Activated gamma-delta T cell treated with anti-CD3 and anti-CD28 coated beads, Interleukin-2, amount 50 U/mL, for 16 hours (primary cell): ENCODE measurements at places on chromosomes 3 and 15.

DNA sequence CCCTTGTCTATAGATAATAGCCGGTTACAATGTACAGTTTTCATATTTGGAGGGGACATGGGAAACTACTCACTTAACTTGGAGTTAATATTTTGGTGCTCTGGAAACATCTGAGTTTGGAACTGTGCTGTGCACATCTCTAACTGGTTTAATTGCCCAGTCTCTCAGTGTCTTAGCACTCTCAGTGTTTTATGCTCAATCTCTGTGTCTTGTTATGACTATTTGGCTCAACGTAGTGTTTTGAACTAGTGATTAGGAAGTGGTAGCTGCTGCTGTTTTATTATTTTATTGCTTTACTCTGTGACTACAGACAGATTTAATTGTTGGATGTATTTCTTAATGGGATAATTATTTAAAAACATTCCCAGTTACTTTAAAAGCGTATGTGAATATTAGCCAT, 17.0 kb downstream of the FNDC3B start:
- DNase-seq: no peak

GRCh38 chr15:49494842-49495241, 71.8 kb downstream of the FGF7 start:
- DNase-seq: no peak

DNA sequence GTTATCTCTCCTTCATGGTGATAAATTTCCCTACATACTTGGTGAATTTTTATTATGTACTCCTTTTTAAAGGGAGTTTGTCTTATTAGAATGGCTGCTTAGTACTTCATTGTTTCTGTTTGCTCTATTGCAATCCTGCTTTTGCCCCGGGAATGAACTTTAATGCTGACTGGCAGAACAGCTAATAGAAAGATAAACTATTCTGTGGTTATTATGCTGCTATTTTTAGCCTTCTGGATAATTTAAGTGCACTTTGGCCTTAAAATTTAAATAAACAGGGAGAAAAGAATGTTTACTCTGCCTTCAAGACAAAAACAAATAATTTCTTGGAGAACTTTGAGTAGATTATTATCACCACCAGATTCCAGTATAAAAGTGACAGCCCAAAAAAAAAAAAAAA, 413.8 kb upstream of the CCDC54 start:
- DNase-seq: no peak

- DNase-seq: no peak
Measured at GRCh38 chr3:155886915-155887314, 16.5 kb downstream of the GMPS start.

DNA sequence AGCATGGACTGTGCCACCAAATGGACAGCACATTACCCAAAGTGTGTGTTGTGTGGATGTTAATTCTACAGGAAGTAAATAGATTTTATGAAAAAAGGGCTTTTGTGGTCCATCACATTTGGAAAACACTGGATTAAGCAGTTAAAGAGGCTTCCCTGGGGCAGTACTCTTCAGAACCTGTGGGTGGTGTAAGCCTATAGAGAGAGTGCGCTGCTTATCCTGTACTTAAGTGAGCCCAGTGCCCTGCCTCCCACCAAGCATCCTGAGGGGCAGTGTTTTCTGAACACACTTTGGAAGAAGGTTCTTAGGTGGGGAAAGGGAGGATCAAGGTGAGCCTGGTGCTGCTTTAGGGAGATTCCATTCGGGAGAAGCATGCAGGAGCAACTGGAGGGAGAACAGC, 10.9 kb downstream of the TTLL3 start:
- no peak for DNase-seq

GRCh38 chr3:115085197-115085865, 61.8 kb downstream of the ZBTB20 start:
- no peak for DNase-seq

DNA sequence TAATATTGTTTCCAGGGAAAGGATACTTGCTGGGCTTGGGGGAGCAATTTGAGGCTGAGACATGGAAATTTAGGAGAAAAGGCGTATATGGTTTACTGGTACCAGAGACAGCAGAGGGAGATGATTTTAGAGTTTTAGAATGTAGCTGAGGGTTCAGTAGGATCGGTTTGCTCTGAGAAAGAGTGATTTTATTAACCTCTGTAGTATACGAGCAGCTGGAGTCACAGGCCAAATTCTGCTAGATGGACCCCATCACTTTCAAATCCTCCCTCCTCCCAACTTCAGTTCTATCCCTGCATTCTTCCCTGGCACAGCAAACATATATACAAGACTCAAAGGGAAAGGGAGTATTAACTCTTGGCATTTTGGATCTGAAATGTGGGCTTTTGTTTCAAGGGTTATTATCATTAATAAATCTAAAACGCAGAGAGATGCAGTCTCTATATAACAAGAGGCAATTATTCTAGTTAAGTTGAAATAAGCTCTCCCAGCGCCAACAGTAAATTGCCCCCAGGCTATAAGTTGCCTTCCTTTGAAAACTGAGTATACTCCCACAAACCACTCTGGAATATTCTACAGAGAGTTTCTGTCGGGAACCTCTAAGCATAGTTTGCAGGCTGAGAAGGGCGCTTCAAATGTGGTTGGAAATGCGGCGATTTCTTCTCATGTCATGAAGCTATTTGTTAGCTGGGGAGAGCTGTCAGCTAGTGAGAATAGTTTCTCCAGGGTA, 5.4 kb downstream of the CRABP1 start:
- no peak for DNase-seq

DNA sequence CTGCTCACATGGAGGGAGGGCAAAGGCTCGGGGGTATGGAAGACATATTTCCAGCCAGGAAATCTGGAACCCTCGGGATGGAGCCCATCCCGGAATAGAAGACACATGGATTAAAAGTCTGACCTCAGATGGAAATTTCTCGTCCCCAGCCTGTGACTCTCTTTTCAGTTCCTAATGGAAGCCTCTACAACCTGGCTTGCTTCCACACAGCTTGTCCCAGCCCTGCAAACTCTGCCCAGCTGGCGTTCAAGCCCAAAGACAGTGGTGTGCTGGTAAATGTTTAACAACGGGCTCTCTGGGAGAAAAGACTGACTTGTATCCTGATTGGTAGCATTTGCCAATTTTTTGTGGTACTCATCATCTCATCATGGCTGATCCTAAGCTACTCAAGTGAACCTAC, 35.6 kb upstream of the TLE3 start:
- no peak for DNase-seq

GRCh38 chr3:54859184-54859583, 68.7 kb downstream of the LRTM1 start:
- DNase-seq: no peak

- DNase-seq: no peak
Measured at GRCh38 chr3:9721015-9721699, 10.4 kb upstream of the BRPF1 start.

GRCh38 chr3:195133462-195133861, 137.5 kb downstream of the XXYLT1 start:
- DNase-seq: no peak

DNA sequence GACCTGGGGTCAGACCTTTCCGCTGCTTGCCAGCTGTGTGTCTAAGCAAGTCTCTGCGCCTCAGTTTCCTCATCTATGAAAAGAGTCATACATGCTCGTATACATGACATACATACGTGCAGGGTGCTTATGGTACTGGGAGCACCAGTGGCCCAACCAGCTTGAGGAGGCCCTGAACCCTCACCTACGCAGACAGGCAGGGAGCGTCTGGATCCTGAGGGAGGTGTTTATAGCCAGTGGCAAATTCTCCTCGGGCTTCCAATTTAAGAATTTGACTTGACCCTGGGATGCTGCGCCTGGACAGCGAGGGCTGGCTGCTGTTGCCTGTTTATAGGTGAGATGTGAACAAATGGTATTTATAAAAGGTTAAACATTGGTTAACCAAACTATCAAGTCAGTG, 17.7 kb upstream of the FGD5 start:
- DNase-seq: no peak

- DNase-seq: no peak
Measured at GRCh38 chr15:57923750-57924149, 141.8 kb downstream of the ALDH1A2 start.

DNA sequence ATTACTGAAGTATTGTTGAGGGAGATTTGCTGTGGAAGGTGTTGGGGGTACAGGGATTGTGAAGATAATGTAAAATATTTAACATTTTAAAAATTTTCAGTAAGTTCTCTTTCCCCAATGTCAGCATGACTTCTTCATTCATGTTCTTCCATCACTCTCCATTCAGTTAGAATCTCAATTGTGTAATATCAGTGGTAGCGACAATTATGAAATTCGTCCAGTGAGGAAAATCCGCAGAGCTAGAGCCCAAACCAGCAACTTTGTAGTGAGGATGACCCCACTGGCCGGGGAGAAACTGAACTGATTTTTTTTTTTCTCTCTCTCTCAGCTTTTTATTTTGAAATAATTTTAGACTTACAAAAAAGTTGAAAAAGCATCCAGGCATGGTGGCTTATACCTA, 171.7 kb downstream of the PGPEP1L start:
- DNase-seq: no peak

DNA sequence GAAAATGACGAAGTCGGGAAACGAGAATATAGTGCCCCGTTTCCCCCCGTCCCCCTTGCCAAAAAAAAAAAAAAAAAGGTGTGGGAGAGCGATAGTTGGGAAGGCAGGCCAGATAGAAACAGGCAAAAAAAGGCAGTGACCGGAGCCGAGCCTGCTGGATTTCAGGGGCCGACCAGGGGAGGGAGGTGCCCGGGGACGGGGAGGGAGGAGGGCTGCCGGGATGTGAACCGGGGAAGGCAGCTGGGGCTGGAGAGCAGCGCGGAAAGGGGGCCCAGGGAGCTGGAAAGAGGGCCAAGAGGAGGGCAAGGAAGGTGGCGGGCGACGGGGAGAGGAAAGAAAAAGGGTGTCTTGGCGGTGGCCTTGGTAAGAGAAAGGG, 837 bp downstream of the LRRN1 start:
- no peak for DNase-seq

DNA sequence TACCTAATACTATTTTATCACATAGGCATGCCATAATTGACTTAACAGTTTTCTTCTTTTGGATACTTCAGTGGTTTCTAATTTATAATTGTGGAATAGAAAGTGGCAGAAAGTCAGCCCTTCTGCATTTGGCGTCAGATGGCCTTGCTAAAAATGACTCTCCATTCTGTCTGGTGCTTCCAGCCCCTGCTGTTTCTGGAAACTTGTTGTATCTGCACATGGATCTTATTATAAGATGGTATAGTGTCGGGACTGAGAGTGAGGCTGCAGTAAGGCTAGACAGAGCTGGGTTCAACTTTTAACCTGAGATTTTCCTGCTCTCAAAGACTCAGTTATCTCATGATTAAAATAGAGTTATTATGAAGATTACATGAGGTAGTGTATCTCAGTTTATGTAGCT, 74.8 kb upstream of the WDR72 start:
- DNase-seq: no peak

- DNase-seq: no peak
Measured at GRCh38 chr15:80693682-80694610, 1.2 kb upstream of the ABHD17C start.

DNA sequence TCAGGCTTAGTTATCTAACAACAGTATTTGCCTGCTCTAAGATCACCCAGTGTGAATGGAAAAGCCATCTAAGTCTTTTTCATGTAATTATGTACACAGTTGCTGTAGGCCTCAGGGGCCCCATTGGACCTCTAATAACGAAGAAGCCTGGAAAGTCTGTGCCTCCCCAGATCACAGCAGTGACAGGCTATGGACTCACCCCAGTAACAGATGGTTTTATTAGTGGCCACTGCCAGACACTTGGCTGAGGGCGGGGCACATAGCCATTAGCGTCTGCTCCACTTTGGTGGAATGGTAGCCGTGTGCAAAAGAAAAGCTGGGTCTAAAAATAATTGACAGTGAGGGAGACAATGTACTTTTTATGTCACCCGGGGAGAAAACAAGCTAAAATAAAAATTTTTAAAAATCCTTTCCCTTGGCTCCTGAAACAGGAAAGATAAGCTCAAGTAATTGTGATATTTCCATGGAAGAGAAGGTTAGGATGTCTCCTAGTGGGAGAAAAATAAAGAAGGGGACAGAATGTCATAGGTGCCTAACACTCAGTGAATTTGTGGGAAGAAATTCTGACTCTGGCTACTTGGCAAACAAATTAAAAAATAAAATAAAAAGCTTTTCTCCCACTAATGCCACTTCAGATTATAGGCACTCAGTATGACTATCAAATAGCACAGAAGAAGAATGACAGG, 44.3 kb upstream of the ZNF385D start:
- no peak for DNase-seq

DNA sequence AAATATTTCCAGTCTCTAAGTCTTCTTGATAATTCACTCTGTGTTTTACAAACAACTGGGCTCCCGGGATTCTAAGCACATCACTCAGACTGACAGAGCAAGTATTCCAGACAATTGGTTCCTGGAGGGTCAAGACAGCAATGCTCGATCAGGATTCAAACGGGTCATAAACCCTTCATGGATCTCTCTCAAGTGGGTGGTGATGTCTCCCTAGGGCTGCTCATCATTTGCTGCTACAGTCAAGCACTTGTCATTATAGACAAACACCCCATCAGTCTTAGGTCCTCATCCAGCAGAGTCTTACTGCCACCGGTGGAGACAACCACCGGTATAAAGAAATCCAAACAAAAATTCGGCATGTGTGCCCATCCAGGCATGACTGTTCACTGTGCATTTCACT, 921.1 kb downstream of the FHIT start:
- DNase-seq: no peak

- DNase-seq: no peak
Measured at GRCh38 chr3:65967451-65967850, 71.3 kb downstream of the MAGI1 start.
